ENCODE measurements at places on chromosomes 4 and X.

DNA sequence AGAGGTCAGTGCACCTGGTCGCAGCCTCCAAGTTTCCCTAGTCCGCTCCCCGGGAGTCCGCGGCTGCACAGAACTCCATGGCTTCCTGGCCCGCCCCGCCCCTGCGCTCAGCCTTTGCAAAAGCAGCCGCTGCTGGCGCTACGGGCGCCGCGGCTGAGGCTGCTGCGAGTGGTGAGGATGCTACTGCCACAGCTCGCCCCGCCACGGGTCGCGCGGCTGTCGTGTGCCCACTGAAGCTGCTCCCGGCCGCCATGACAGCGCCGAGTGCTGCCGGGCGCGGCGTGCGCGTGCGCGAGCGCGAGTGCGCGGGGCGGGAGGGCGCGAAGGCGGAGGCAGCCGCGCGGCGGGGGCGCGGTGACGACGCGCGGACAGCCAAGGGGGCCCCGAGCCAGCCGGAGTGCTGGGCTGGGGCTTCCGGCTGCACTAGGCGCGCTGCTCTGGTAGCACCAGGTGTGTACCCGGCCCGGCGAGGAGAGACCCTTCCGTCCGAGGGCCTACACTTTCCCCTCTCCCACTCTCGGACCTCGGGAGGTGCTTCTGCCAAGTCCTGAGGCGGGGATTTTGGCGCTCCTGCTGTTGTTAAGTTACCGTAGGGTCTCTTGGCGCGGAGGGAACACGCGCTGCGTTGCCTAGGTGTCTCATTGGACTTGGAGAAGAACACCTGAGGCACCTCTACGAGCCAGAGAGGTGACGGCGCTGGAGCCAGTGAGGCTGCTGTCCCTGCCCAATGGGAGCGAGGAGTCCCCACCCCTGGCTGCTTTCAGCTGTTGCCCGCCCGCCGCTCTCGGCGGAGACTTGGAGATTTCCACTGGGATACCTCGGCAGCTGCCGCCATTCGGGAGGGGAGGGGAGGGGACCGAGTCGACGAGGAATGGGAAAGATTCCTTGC, 619 bp upstream of the LRBA start:
- peak; percentile 87 for DNase-seq

DNA sequence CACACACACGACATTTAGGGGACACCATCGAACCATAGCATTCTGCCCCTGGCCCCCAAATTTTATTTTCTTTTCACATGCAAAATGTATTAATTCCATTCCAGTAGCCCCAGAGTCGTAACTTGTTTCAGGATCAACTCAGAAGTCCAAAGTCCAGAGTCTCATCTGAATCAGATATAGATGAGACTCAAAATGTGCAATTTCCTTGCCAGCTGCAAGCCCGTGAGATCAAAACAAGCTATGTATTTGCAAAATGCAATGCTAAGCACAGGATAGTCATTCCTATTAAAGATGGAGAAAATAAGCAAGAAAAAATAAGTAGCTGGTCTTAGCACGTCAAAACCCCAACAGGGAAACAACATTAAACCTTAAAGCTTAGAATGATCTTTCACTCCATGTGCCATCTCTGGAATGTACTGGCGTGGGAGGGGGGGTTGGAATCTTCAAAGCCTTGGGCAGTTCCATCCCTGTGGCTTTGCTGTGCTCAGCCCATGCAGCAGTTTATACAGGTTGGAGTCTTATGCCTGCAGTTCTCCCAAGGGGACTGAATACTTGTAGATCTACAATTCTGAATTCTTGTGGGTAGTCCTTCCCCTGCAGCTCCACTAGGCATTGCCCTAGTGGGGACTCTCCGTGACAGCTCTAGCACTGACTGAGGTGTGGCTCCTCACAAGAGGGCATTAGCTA, 47.7 kb upstream of the SYTL5 start:
- peak; percentile 6 for DNase-seq

- no peak for DNase-seq
These were observed 61.0 kb upstream of the SMIM10 start for GRCh38 chrX:134929808-134930207.

DNA sequence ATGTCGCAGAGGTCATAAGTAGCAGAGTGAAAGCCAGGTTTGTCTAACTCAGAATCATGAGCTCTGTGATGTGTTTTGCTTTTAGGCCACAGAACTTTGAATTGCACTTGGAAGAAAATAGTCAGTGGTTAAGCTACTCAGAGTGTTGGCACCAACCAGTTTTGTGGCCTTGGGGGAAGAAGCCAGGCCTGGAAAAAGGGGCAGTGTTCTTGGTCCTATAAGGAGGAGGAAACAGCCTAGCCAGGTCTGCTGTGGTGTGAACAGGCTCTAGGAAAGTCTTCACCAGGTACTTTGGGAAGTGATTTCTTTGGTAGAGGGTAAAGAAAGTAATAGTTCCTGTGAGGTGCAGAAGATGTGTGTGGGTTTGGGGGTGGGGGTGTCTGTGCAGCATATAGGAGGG, 49.2 kb downstream of the FHIP1A start:
- no peak for DNase-seq
